GM23248 (cell line): ENCODE measurements at places on chromosomes 3 and 15. TPM values are rescaled to one million over a fixed set of nuclear protein-coding genes. Genes with fewer than 3 reads are reported as not detected.

MME gene
- 204 and 302 TPM in 2 replicates for total RNA-seq

GOLGA6L7 gene
- total RNA-seq, result not detected in 2 replicates

IDH3A gene
- 47.1 and 94.0 TPM in 2 replicates for total RNA-seq

RBPMS2 gene
- total RNA-seq, result not detected in 2 replicates

ACAA1 gene
- total RNA-seq, result 18.7 and 32.9 TPM in 2 replicates

CHRM5 gene
- total RNA-seq, result 0.43 TPM in 1 of 2 replicates, not detected in the other

KCNMB3 gene
- 0.38 and 0.54 TPM in 2 replicates for total RNA-seq
